ENCODE measurements at places on chromosomes 6 and 20.

GRCh38 chr6:6597682-6598081, 9.2 kb downstream of the LY86 start:
- DNase-seq, result no peak

- DNase-seq, result no peak
Observed at GRCh38 chr20:25676164-25676809, 20.4 kb downstream of the ZNF337 start.

DNA sequence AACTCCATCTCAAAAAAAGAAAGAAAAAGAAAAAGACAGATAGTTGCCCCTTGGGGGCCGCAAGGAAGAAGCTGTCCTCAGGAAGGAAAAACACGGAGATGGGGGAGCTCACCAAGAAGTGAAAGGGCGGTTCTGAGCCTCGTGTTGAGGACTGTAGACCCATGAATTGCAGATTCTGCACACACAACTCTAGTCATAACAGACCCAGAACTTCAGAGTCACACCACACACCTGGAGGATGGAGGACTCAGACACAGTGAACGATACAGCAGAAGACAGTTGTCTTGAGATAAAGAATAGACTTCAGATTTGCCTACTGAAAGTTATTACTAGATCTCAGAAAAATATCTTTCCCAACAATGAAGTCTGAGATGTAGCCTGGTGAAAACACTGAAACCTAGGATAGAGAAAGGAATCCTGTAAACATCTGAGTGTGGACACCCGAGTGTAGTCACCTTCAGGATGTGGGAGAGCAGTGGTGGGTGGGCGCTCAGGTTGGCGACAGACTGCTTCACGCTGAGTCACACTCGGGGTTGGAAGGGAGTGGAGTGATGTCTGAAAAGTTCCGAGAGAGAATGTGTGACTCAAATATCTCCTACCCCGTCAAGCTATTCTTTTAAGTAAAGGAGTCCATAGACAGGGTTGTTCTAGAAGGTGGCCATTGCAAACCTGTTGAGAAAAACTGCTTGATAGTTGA, 88.1 kb downstream of the MAP3K4 start:
- no peak for DNase-seq

DNA sequence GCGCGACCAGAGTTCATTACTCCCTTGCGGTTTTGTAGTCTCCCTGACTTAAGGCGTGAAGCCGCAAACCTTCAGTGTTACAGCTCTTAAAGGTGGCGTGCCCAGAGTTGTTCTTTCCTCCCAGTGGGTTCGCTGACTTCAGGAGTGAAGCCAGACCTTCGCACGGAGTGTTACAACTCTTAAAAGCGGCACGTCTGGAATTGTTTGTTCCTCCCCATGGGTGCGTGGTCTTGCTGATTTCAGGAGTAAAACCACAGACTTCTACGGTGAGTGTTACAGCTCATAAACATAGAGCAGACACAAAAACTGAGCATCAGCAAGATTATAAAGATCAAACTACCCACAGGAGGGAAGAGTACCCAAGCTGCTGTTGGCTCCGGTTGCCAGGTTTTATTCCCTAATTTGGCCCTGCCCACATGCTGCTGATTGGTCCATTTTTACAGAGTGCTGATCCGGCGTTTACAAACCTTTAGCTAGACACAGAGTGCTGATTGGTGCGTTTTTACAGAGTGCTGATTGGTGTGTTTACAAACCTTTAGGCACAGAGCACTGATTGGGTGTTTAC, 10.4 kb downstream of the TMEM14C start:
- DNase-seq, result no peak

GRCh38 chr6:137390334-137390733, 103.9 kb downstream of the OLIG3 start:
- no peak for DNase-seq

GRCh38 chr6:44708208-44708607, 320.7 kb downstream of the CDC5L start:
- DNase-seq, result no peak

- no peak for DNase-seq
Observed at GRCh38 chr6:157058574-157058973, 264.7 kb downstream of the TMEM242 start.

DNA sequence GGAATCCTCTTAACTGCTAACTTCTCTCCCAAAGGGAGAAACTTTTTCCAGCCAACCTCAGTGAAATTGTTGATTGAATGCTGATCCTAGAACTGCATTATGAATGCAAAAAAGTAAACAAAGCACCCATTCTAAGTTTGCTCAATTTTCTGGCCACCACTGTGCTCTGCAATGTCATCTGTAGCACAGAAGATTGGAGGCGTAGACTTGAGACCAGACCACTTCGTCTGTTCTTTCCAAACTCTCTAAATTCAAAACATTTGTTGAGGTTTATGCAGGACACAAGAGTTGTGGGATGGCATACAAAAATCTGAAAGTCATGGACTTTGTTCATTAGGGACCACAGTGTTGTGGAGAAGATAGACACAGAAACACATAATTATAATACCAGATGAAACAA, 11.1 kb upstream of the TSPYL1 start:
- no peak for DNase-seq

- DNase-seq, result no peak
Observed at GRCh38 chr6:104428184-104428583, 431.5 kb downstream of the HACE1 start.

GRCh38 chr6:155147958-155148663, 115.7 kb upstream of the CLDN20 start:
- DNase-seq, result no peak

- peak; percentile 44 for DNase-seq
Observed at GRCh38 chr20:19628570-19629134, 129.4 kb upstream of the RIN2 start.

- no peak for DNase-seq
Observed at GRCh38 chr20:61673152-61673847, 392.4 kb downstream of the TAF4 start.

GRCh38 chr6:8336406-8337057, 98.8 kb downstream of the SLC35B3 start:
- no peak for DNase-seq

GRCh38 chr20:40606660-40607059, 82.4 kb downstream of the MAFB start:
- no peak for DNase-seq

DNA sequence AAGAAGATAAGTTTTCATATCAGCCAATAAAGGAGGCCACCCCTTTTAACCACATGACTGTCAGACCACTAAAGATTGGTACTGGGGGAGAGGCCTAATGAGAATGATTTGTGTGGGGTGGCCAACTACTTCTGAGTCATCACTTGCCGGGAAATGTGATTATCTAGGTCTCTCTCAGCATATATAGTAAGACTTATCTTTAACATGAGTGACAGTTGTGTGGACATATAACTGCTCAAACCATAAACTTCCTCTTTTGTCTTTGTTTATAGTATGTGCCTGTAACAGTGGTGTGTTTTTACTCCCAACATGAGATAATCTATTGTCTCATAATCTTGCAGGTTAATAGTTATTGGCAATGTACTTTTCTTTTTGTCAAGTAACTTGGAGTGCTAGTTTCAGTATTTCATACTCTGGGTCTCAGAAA, 312.4 kb downstream of the CDKAL1 start:
- DNase-seq, result no peak

- no peak for DNase-seq
Observed at GRCh38 chr20:37921341-37921929, 18.5 kb downstream of the VSTM2L start.

GRCh38 chr20:3633913-3634478, 29.2 kb downstream of the GFRA4 start:
- DNase-seq, result no peak

GRCh38 chr20:2118783-2119182, 17.2 kb downstream of the STK35 start:
- no peak for DNase-seq

GRCh38 chr6:120198033-120198432, 848.5 kb upstream of the MAN1A1 start:
- DNase-seq, result no peak

DNA sequence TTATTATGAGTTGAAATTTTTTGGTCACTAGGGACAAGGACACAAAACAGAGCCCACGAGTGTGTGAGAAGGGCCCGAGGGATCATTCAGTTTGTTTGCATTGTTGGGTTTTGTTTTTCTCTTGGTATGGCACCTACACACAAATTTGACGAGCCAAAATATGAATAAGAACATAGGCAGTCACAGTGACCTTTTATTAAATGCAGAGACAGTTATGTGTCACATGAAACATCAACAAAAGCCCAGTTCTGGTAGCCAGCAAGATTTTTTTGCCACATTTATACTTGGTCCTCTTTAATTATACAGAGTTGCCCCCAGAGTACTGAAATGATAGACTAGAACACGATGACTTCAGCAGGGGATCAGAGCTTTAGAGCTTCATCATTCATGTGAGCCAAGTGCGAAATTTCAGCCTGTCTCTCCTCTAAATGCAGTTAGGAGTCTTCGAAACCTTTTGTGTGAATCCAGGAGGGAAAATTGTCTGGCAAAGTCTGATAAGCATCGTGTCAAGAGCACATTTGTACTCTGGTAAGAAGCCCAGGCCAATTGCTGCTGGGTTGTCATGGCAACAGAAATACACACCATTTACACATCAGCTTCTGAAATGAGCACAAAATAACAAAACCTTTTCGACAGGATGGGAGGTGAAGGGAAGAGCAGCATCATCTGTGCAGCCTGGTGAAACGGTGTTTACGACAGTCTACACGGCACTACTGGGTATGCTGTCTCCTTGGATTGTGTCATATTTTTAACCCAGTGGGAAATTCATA, 79.2 kb upstream of the RIPOR2 start:
- no peak for DNase-seq

GRCh38 chr6:166492092-166492741, 94.3 kb downstream of the RAMACL start:
- no peak for DNase-seq

GRCh38 chr6:147423111-147423510, 85.4 kb upstream of the SAMD5 start:
- no peak for DNase-seq

- DNase-seq, result no peak
Observed at GRCh38 chr6:143498428-143498827, 13.1 kb downstream of the FUCA2 start.

DNA sequence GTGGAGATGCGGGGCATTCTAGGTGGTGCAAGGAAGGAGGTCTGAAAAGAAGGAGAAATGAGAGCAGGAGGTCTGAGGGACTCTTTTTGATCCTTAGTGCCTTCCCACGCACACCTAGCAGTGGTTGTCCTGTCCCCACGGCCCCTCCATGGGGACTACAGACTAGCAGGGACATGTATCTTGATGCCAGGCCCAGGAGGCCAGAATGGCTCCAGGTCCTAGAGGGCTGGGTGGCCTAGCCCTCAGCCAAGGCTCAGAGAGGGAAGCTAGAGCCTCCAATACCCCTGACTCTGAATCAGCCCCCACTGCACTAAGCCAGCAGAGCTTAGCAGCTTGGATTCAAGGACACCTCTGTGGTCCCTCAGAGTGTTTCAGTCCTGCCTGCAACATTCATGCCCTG, 16.7 kb upstream of the BLCAP start:
- DNase-seq, result no peak

GRCh38 chr20:64001607-64002011, 20.7 kb downstream of the PRPF6 start:
- no peak for DNase-seq

GRCh38 chr20:25539742-25540672, 45.3 kb downstream of the NINL start:
- no peak for DNase-seq

DNA sequence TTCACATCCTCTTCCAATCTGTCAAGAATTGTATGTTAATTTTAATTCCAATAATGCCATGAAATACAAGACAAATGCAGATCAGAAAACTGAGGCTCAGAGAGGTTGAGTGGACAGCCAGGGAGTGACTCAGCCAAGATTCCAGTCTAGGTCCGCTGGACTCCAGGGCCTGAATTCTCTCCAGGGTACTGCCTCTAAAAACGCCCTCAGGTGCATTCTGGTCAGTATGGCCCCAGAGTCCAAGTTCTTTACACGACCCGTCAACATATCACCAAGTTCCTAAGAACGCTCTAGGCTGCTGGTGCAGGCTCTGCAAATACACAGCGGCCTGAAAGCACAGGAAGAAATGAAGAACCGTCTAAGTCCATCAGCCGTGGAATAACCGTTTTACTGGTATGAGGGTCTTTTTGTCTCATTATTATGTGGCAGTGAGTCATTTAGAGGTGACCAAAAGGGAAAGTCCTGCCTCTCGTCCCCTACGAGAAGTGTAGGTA, 709 bp upstream of the ASXL1 start:
- no peak for DNase-seq

- DNase-seq, result no peak
Observed at GRCh38 chr6:73585566-73586415, 65.0 kb upstream of the EEF1A1 start.

GRCh38 chr6:43250992-43251373, 7.7 kb downstream of the TTBK1 start:
- no peak for DNase-seq

- DNase-seq, result no peak
Observed at GRCh38 chr20:54021446-54022235, 48.8 kb downstream of the BCAS1 start.

GRCh38 chr20:35616465-35617396, 1.1 kb downstream of the SPAG4 start:
- peak; percentile 68 for DNase-seq

DNA sequence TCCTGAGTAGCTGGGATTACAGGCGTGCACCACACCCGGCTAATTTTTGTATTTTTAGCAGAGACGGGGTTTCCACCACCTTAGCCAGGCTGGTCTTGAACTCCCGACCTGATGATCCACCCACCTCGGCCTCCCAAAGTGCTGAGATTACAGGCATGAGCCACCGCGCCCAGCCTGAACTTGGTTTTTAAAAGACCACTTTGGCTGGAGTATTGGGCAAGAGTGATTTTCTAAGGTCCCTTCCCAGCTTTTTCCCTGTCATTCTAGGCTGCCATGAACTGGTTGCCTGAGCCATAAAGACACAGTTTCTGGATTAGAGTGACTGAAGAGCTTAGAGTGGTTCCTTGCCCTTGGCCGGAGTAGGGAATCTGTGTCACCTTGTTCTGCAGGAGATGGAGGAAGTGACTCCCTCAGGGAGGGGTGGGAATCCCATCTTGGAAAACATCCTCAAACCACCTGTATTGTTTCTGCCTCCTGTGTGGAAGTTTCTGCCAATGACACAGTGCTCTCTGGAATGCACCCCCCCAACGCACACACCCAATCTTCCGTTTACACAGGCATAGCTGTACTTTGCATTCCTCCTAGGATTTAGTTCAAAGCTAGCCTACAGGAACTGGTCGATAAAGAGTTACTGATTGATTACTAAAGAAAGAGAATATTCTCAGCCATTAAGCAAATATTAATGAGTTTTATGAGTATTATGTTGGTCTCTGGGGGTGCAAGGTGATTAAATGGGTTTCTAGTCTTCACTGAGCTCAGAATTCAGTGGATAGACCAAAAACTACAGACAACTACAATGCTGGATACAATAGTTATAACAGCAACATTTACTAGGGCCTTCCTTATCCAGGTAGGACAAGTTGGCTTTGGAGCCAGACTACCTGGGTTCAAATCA, 18.2 kb downstream of the BCL2L1 start:
- no peak for DNase-seq

DNA sequence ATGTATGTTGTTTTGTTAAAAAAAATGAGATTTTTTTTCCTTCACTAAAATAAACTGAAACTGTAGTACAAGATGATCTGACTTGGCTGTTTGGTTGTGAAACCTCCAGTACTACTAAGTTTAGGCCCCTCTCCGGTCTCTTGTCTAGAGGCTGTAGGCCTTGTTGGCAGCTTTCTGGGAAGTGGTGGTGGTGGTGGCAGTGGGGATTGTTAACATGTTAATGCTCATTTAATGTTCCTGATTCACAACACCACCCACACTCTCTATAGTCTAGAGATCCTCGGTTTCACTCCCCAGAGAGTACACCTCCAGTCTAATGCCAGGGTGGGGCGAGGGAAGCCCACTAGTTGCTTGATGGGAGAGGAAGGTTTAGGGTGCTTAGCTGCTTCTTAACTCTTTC, 24.1 kb downstream of the STK4 start:
- DNase-seq, result no peak

- no peak for DNase-seq
Observed at GRCh38 chr6:36559011-36559793, 11.9 kb upstream of the STK38 start.

All from NT2/D1 (cell line).